BJ (cell line): ENCODE measurements at places on chromosomes 16 and 17.

DNA sequence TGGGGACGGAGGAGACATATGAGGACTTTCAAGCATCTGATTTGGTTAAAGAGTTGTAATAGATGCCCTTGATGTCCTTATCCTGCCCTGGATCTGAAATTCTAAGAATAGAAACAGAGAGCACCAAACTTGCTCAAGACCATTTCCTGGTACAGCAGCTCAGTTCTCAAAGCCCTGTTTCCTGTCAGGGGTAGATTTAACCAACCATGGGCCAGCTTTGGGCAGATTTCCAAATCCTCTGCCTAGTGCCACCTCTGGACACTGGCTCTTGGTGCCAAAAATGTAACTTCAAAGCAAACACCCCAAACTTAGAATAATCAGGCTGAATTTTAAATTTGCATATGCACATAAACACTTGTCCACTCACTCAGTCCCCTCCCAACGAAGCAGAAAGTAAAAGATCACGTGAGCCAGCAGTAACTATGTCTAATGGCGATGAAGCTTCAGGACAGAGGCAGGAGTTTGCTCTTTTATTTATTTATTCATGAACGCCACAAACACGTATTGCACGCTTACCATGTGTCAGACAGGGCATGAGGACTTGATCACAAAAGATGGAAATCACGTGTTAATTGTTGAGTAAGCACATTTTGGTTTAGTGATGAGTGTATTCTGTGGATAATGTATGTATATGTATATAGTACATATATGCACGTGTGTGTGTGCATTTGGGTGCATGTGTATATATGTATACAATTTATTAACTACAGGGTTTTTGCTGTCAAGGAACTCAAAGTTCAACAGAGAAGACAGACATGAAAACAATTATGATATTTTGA is 23.1 kb upstream of the SDK2 start:
- DNase-seq = no peak

DNA sequence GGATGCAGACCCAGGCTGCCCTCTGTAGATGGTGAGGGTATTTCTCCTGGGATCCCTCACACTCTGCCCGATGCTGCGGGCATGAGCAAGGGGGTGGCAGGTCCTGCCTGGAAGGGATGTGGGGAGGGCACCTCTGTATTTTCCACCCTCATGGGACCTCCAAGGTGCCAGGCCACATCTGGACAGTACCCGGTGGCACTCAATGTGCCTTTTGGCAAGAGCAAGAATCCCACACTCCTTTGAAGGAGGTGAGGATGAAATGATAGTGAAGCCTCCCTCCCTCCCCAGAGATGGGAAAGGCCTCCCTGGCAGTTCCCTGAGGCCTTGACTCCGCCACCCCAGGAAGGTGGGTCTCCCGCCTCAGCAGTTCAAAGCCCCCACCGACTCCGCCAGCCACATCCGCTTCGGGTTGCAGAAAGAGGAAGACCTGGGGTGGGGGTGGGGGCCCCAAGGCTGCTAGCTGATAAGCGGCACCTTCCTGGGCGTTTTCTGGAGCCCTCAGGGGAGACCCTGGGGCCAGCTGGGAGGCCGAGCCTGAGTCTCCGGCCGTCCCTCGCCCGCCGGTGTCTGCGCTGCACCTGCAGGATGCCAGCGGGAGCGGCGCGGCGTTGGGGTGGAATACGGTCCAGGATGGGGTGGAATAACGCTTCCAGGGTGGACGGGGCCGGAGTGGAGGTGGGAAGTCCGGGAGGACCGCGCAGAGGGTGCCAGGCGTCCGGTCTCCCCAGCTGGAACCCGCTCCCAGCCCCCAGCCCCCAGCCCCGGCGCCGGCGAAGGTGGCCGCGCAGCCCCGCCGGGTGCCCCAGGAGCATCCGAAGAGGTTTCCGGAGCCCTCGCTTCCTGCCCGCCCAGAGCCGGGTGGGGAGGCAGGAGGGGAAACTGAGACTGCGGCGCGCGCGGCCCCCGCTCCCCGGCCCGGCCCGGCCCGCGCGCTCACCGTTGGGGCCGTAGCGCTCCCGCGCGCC is 718 bp downstream of the ATP2A3 start:
- no peak for DNase-seq

- DNase-seq = no peak
Observed at GRCh38 chr17:79252886-79253285, 178.3 kb downstream of the ENGASE start.

- DNase-seq = no peak
Observed at GRCh38 chr17:40295488-40296436, 8.1 kb downstream of the CDC6 start.

- DNase-seq = no peak
Observed at GRCh38 chr16:3881499-3881990, 1.0 kb upstream of the CREBBP start.
